ENCODE measurements at places on chromosomes 5 and 9.

DNA sequence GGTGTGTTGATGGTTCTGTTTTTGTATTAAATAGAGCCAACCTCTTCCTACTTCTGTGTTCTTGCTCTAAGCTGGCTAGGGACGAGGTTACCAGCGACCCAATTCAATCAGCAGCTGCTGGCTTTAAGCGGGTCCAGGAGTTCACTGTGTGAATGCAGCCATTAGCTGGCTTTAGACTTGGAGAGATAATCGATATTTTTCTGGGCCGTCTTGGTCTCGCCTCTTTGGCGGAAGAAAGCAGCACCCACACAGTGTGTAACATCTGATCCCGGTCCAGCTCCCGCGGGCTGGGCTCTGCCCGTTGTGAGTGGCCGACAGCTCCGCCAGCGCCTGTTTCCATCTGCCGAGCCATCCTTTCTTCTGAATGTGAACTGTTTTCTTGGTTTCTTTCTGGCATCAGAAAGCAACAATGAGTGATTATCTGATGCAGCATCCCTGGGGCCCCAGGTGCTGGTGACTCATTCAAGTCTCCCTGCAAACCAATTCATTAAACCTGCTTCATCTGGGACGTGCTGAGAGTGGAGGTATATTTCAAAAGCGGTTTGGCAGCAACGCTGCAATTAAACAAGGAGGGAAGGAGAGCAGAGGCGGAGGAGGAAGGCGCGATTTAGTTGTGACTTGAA is 90.8 kb upstream of the IRX4 start:
- no peak for DNase-seq

GRCh38 chr9:93613791-93614190 is 37.4 kb downstream of the PHF2 start:
- no peak for DNase-seq

GRCh38 chr5:60248901-60249300 is 355.4 kb upstream of the PDE4D start:
- no peak for DNase-seq

GRCh38 chr5:96070622-96071225 is 109.1 kb upstream of the ELL2 start:
- DNase-seq: no peak

DNA sequence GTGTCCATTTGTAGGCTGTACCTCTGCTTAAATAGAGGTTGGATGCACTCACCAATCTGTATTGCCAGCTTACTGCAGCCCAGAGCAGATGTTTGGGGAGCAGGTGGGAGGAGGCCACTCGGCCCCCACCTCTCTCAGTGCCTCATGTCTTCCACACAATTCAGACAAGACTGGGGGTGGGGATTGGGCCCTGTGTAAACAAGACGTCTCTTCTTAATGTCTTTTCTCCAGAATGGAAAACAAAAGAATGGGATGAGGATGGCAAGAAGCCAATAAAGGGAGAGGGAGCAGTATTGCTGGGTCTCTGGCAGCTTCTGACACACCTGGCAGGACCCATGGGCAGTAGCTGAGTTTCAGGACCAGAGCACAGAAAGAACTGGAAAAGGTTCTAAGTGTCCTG is 64.9 kb downstream of the SIL1 start:
- DNase-seq: no peak

DNA sequence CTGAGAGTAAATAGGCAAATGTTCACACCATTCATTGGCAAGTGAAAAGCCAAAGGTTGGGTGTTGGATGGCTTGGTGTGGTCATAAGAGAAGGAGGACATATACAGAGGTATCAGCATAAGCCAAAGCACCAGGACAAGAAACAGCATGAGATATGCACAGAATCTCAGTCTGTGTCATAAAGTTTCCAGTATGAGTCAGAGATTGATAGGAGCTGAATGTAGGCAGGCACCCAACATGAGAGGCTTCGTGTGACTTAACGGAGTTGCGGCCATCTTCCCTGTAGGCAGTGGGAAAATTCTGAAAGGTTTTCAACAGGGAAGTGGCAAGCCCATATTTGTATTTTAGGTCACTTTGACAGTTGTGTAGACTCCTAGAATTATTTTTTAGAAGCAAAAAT is 54.5 kb downstream of the SNCAIP start:
- DNase-seq: no peak

DNA sequence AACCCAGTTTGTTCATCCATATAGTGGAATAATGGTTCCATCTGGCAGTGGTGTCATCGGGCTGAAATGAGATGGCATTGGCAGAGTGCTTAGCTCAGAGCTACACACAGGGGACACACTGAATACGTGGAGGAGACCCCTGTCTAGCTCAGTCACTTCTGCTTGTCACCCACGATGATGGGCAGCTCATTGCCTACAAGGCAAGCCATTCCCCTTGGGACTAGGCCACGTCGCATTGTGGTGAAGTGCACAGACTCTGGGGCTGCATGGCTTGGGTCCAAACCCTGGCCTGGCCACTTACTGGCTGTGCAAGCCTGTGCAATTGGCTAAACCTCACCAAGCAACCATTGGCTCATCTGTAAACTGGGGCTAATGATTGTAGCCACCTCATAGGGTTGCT is 3.2 kb upstream of the FBP1 start:
- no peak for DNase-seq

- DNase-seq: no peak
These were observed 51.5 kb downstream of the PIK3R1 start for GRCh38 chr5:68267066-68267465.

GRCh38 chr5:57035955-57036354 is 84.0 kb upstream of the MIER3 start:
- no peak for DNase-seq

DNA sequence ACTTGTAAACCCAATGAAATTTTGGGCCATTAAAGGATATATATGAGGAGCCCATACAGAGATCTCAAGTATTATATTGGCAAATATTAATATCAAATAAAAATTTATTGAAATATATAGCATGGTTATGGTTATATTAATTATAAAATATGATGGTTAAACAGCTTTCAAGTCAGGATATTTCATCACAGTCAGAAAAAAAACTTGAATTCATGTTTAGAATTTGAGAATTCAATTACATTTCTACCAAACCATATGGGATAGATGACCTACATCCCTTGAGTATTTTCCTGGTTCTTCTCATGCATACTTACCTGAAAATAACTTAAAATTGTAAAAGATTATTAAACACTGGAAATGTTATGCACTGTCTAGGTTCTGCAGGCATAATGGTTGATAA is 956.1 kb upstream of the EDIL3 start:
- DNase-seq: no peak

GRCh38 chr9:90830977-90831376 is 29.4 kb downstream of the SYK start:
- DNase-seq: no peak

- no peak for DNase-seq
These were observed 113.6 kb upstream of the CLINT1 start for GRCh38 chr5:157972579-157972978.

- no peak for DNase-seq
These were observed 56.1 kb downstream of the CFAP90 start for GRCh38 chr5:7794823-7795222.

GRCh38 chr5:38634568-38635369 is 78.3 kb upstream of the LIFR start:
- no peak for DNase-seq

- DNase-seq: no peak
These were observed 830 bp downstream of the ADAMTSL1 start for GRCh38 chr9:18474783-18475182.

DNA sequence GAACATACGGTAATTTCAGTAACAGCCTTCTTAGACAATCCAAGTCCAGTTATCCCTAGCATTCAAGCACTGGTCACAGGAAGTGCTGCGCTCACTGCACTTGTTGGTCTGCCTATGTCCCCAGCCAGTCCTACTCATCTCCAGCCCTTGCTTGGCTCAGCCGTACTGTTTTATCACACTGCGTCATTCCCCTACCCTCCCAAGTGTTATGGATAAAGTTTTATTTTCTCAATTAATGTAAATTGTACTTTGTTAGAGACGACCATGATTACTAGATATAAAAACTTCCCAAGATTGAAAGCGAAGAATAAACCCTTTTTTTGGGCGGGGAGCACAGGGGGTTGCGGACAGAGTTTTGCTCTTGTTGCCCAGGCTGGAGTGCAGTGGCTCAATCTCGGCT is 49.6 kb downstream of the LHFPL2 start:
- no peak for DNase-seq

- DNase-seq: no peak
These were observed 6.2 kb downstream of the NEK6 start for GRCh38 chr9:124263800-124264426.

- DNase-seq: no peak
These were observed 22.7 kb downstream of the OR2S2 start for GRCh38 chr9:35935261-35935660.

DNA sequence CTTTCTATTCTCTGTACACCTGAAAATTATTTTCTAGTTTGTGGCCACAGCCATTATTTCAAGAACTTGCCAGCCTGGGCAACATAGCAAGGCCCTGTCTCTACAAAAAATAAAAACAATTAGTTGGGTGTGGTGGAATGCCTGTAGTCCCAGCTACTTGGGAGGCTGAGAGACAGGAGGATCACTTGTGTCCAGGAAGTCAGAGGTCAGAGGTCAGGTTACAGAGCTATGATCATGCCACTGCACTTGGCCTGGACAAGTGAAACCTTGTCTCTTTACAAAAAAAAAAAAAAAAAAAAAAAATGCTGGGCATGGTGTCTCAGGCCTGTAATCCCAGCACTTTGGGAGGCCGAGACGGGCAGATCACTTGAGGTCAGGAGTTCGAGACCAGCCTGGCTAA is 58.3 kb downstream of the HMGCR start:
- no peak for DNase-seq

GRCh38 chr9:115397591-115398312 is 279.8 kb upstream of the TNC start:
- no peak for DNase-seq

DNA sequence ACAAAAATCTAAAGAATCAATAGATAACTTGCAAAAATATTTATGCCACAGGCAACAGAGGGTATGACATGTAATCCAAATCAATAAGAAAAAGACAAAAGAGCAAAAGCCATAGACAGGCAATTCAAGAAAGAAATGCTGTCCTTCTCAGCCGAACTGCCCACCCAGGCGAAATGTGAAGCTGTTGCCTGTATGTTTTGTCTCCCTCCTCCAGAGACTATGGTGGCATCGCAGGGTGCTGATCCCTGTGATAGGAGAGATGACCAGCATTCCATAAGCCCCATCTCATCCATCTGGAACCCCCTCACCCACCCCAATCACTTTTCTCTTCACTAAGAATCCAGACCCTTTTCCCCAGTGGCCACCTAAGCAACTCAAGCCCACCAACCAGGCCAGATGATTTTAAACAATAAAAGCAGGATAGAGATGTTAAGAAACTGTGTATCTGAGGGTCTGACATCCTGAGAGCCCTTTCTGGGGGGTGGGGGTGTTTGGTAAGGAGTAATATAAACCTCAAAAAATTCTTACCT is 5.3 kb upstream of the ACSL6 start:
- no peak for DNase-seq

DNA sequence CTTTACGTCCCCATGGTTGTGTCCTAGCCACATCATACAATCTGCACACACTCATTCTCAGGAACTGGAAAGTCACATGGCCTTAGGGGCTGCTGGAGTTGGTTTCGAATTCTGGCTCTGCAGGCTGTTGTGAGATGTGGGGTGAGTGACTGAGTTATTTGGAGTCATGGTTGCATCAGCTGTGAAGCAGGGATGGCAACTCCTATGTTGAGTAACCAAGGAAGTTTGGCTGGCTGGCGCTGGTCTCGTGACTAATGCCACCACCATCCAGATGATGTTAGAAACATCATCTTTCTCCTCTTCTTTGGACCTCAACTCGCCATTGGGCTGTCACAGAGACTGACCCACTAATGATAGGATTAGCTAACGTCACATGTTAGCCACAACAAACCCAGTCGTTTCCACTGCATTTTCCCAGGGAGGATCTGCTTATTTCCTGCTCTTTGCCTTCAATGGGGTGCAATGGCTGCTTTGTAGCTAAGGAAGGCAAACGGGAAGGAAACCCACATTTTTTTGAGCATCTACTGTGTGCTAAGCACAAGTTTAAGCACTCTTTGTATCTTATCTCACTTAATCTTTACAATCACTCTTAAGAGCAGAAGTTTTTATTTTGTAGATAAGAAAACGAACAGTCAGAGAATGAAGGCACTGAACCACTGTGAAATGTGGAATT is 78.1 kb upstream of the UBTD2 start:
- no peak for DNase-seq

GRCh38 chr5:107126341-107126740 is 544.4 kb downstream of the EFNA5 start:
- no peak for DNase-seq

DNA sequence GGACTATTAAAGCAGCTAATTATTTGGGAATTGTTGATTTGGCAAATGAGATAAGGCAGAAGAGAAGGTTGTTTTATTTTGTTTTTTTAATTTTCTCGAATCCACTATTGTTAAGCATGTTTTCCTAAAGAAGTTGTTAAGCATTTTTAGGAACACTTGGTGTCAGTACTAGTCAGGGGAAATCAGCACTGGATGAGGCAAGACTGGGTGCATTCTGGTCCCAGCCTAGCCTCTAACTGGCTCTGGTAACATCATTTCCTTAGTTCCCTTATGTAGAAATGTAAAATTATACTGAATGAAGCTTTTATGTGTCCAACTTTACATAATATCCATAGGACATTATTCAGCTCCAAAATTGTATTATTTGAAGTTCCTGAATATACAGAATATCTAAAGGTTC is 196.1 kb downstream of the PCSK5 start:
- no peak for DNase-seq

- no peak for DNase-seq
These were observed 1.2 kb downstream of the NSD1 start for GRCh38 chr5:177134697-177135225.

DNA sequence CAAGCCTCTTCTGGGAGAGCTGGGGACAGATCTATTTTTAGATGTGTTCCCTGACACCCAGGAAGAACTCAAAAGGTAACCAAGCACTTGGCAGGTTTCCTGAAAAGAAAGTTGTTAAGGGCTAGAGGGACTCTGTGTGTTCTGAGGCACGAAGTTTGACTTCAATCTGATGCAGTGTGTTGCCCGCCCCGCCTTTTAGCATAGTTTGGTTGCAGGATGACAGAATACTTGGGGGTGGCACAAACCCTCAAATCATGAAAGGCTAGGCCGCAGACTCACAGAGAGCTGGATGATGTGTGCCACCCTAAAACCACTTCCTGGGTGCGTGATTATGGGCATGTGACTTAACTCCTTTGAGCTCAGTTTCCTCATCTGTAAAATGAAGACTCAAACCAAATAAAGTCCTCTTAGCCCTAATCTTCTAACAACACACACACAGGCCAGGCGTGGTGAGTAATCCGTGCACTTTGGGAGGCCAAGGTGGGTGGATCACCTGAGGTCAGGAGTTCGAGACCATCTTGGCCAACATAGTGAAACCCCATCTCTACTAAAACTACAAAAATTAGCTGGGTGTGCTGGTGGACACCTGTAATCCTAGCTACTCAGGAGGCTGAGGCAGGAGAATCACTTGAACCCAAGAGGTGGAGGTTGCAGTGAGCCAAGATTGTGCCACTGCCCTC is 12.8 kb upstream of the NDFIP1 start:
- DNase-seq: no peak

DNA sequence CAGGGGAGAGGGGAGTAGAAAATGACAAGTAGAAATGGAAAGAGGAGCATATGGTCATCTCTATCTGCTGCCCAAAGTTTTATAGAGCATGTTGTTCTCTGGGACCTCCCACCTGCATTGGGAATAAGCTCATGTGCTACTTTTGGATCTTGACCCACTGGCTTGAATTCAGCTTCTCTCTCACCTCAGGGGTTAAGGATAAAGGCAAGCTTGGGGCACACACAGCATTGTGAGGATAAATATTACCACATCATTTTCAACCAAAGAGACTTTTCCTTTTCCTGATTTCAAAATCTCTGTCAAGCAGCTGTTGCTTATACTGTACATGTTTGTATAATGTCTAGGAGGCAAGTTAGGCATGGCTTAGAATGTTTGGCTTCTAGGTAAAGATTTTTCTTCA is 16.6 kb downstream of the ATP10B start:
- DNase-seq: no peak

Measured in left renal pelvis (tissue), 4 donors.